ENCODE measurements at places on chromosomes 16 and 17.

DNA sequence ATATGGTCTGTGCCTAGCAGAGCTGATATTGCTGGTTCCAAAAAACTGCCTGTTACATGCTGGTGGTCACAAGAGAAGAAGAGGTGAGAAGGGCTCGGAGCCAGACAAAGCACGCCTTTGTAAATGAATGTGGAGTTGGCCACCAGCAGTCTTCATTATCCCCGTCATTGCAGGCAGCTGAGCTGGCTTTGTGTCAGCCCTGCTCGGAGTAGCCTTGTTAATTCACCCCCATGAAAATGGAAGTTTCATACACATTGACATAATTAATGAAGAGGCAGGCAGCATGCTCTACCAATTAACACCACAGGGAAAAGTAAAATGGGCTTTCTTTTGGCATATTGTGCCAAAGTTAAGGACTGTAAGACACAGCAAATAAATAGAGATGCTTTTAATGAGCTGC, 113.7 kb upstream of the RBFOX1 start:
- DNase-seq: no peak

DNA sequence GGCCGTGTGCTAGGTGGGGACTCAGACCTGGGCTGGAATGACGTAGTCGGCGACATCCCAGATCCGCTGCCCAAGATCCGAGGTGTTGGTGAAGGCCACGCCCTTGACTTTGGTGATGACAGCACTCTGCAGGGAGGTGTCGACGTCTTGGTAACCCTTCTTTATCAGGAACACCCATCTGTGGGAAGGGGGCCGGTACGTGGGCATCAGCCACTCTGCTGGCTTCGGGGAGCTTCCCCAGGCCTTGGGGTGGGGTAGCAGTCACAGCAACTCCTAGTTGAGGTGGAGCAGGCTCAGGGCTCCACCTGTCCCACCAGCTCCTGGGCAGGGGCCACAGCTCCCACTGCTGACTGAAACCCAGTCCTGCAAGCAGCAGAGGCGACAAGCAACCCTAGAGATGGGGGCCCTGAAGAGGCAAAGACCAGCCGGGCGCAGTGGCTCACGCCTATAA, 4.3 kb downstream of the P2RX5 start:
- DNase-seq: no peak

DNA sequence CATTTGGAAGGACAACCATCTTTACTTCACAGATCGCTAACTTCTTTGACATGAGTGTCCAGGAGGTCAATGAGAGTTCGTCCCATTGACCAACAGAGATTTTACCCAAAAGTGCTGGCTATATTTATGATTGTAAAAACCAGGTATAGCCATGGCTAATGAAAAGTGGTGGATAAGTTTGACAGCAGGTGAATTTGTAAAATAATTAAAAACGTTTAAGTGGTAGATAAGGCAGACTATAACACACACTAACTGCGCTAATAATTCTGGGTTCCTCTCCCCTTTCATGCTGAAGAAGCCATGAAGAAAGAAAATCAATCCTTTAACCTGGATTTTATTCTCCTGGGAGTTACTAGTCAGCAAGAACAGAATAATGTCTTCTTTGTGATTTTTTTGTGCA, at the start of gene OR1A2:
TSS of gene OR1A2 (plus strand) at position 301 of the 400 bp plus-strand sequence. CDS start at position 301, 0 bp downstream.
- DNase-seq: no peak

DNA sequence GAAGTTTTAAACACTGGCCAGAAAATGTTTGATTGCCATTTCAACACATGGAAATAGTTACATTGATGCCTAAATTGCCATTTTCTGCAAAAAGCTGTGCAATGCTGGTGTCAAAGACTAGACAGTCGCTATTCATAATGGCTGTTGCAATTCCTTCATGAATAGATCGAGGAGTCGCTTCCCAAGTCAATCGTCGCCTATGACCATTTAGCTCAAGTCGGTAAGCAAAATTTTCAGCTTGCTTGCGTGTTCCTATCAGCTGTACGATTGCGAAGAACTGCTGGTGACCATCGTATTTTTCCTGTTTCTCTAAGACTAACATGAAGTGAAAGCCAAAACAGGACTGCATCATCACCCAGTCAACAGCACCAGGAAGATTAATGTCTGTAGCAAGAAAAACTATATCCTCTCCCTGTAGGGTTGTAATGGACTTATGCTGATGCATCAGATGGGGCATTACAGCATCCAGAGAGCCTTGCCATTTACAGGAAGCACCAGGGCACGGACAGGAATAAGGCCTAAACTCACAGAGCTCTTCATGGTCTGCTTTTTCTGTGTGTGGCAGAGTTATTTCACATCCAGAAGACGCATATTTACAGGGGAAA, 23.6 kb downstream of the SIAH1 start:
- DNase-seq: no peak

DNA sequence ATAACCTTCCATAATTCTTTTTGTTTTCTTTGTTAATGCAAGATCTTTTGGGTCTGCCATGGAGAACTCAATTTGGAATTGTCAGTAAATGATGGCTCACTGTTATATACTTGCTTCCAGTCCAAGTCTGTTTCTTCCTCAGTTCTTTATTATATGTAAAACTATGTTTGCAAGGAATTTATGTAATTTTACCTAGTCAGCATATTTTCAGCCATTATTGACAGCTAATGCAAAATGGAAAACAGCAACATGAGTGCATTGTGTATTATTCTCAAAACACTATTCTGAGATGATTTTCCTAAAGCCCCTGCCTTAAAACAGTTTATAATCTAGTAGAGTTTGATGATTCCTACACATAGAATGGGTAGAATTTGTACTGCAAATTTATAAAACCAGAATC, 167.5 kb downstream of the TANC2 start:
- DNase-seq: no peak

- DNase-seq: no peak
These were observed 17.3 kb downstream of the PHLPP2 start for GRCh38 chr16:71707199-71707598.

GRCh38 chr16:81350306-81350615, 35.5 kb downstream of the GAN start:
- DNase-seq: no peak

DNA sequence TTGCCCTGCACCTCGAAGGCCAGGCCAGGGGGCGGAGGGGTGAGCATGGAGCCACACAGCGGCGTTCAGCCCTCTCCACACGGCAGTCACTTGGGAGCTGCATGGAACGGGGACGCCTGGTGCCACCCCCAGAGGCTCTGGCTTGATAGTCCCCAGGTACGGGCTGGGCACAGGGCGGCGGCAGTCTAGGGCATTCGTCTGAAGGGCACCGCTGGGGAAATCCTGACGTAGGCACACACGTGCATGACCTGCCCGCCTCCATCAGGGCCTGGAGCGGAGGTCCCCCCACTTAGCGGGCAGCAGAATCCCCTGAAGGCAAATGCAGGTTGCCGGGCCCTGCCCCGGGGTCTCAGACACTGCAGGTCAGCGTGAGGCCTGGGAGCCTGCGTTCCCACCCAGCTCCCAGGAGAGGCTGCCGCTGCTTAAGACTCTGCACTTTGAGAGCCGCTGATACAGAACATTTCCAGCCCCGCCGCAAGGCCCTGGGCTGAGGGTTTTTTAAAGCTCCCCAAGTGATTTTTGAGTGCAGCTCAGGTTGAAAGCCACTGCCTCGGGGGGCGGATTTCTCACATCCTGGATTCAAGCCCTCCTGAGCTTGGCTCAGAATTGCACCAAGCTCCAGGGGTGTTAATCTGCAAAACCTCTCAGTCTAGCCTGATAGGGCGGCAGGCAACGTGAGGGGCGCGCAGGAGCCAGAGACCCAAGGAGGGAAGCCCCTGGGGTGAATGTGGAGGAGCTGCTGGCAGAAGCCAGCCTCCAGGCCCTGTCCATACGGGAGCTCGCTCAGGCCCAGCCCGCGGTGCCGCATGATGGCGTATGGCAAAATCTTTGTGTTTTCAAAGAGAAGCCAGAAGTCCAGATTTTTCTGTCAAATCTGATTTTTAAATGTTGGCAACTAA, 182.3 kb upstream of the GSE1 start:
- DNase-seq: no peak

GRCh38 chr17:13957636-13958035, 111.7 kb upstream of the COX10 start:
- no peak for DNase-seq

GRCh38 chr17:59406808-59407381, 75.4 kb downstream of the YPEL2 start:
- DNase-seq: no peak

GRCh38 chr16:13793841-13794409, 126.0 kb upstream of the ERCC4 start:
- no peak for DNase-seq

GRCh38 chr16:71424626-71425025, 17.2 kb downstream of the TLE7 start:
- DNase-seq: no peak

- DNase-seq: no peak
These were observed 53.3 kb upstream of the KDM8 start for GRCh38 chr16:27149986-27150385.

GRCh38 chr16:57999366-57999970, 1.0 kb downstream of the ZNF319 start:
- DNase-seq: no peak

GRCh38 chr17:16940116-16940881, 31.6 kb downstream of the TNFRSF13B start:
- no peak for DNase-seq

DNA sequence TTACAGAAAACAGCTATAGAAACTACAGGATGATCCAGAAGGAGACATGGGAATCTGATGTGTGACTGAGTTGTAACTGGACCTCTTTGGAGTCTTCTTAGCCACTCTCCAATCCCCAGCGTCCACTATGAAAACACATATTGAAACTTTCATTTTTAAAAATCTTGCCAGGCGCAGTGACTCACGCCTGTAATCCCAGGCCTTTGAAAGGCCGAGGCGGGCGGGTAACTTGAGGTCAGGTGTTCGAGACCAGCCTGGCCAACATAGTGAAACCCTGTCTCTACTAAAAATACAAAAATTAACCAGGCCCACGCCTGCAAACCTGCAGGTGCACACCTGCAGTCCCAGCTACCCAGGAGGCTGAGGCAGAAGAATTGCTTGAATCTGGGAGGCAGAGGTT, 53.3 kb downstream of the HIC1 start:
- DNase-seq: no peak

DNA sequence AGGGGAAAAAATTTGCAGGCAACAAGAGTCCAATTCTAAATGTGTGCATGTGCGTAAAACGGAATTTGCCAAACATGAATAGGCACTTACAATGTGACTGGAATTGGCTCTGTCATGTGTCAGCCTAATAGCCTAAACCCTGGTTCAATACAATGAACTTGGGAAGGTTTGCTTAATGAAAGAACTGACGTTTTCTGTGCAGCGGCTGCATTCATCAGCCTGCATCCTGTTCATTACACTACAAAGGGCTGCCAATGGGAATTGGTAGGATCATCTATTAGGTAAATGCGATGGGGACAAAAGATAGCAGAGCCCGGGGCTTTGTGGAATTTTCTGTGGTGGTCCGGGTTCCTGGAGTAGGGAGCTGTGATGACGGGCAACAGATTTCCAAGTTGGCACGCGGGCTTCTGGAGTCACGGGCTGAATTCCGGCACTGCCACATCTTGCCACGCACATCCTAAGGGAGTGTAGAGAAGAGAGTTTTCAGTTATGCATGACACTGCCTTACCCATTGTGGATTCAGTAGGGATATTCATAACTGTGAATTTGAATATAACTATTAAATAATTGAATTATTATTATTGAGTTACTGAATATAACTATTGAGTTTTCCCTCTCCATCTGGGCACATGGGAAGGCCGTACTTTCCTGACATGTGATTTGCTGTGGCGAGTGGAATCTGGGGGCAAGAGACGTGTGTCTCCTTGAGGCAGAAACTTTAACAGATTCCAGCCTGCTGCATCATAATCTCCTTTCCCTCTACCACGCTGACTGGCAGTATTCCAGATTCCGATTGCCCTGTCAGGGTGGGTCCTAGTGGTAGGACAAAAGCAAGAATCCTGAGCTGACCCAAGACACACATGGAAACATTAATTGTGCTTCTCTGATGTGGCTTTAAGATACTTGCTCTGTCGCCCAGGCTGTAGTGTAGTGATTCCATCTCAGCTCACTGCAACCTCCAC, 565.6 kb downstream of the WWOX start:
- DNase-seq: no peak

DNA sequence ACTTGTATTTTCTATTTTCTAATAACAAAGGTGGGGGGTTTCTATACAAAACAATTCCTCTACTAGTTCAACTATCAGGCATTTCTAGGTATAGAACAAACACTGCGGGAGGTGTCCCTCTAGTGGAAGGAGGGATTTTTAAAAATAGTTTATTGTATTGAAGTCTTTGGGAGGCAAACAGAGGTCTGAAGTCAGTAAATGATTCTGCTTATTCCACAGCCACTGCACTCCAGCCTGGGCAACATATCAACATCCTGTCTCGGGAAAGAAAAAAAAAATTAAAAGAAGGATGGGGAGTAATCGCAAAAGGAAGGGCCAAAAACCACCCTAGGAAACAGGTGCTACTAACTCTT, 648 bp upstream of the ERCC4 start:
- no peak for DNase-seq

- no peak for DNase-seq
These were observed 44.9 kb downstream of the TBX4 start for GRCh38 chr17:61496957-61497653.

- no peak for DNase-seq
These were observed 582.1 kb downstream of the RBFOX1 start for GRCh38 chr16:7914748-7915147.

GRCh38 chr16:86642087-86642486, 63.7 kb downstream of the FOXL1 start:
- DNase-seq: no peak

All from activated T-helper 1 cell treated with anti-CD3 and anti-CD28 coated beads, Interleukin-2, amount 50 U/mL, for 16 hours (primary cell).